ENCODE measurements at places on chromosomes 2 and 18.

GRCh38 chr18:76428396-76429261 is 66.4 kb downstream of the ZNF516 start:
- no peak for DNase-seq

GRCh38 chr18:48813833-48814489 is 136.8 kb downstream of the SMAD7 start:
- DNase-seq, result peak; percentile 47

DNA sequence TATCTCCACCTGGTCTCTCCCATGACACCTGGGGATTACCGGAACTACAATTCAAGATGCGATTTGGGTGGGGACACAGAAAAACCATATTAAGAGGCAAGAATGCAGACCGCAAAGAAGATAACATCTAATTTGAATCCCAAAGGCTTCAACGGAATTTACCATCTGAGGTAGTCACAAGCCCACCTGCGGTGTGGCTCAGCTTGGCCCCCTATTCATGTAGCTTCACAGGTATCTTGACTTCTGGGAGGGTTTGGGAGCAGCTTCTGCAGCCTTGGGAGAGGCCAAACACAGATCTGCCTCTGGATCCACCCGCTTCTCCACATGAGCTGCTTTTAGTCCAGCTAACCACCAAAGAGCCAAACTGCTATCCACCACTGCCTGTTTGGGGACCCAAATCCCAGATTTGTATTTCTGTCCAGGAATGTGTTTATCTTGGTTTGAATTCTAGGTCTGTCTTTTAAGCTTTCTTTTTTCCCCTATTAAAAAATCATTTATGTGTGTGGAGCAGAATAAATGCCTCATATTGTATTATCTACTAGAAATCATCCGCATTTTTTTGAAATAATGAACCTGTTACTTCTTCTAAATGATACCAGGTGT is 247.6 kb downstream of the DLGAP1 start:
- no peak for DNase-seq

GRCh38 chr2:47520302-47520630 is 117.3 kb downstream of the MSH2 start:
- DNase-seq, result no peak

DNA sequence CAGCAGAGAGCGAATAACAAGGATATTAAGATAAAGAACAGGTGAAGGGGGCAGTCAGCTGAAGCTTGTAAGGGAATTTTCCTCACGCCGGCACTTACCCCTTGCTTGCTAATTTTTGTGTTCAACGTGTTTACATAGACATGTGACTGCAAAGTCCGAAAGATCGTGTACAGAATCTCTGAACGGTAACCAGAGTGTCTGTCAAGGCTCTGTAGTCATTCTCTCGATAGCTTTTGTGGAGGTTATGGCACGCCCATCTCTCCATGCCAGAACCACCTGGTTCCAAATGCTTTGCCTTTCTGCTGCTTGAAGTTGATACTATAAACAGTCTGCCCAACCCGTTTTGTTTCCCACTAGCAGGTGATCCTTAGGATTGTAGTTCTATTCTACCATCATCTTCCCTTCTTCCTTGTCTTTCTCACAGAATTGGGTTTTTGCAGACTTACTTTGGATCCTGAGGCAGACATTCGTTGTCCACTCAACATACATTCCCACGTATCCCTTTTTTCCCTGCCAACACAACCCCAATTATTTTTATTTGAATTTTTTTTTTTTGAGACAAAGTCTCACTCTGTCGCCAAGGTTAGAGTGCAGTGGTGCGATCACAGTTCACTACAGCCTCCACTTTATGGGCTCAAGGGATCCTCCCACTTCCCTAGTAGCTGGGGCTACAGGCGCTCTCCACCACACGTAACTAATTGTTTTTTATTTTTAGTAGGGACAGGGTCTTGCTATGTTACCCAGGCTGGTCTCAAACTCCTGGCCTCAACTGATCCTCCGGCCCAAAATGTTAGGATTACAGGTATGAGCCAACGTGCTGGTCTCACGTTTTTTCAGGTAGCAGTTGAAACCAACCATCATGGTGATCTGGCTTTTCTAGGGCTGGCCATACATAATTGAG is 1.3 kb upstream of the USP34 start:
- DNase-seq, result peak; percentile 13

DNA sequence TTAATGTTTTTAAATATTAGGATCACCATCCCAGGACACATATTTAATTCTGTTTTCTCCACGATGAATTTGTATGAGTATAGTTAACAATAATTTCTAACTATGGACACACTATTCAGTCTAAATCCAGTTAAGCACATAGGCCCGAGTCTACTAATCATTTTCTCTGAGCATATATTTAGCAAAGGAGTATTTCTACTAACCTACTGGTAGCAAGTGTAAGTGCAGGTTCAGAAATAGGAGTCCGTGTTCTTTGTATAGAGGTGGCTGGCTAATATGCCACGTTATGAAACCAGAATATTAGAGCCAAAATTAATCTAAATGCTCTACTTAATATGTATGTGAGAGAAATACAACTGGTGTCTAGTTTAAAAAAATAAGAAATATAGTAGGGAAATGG is 416.6 kb upstream of the NXPH2 start:
- DNase-seq, result no peak

Measured in CD4-positive, alpha-beta T cell treated with Interleukin-6 for 4 hours (primary cell).